ENCODE measurements at places on chromosomes 12 and 14. TPM values are rescaled to one million over a fixed set of nuclear protein-coding genes. Genes with fewer than 3 reads are reported as not detected.

The ETFBKMT gene
- 5.2 TPM for total RNA-seq

The TAS2R43 gene
- total RNA-seq = not detected

The CRIP1 gene
- total RNA-seq = 97.1 TPM

The GALNT4 gene
- total RNA-seq = 37.2 TPM

GRCh38 chr12:10722502-10722904 is 620 bp downstream of the YBX3 start:
- DNase-seq = peak; percentile 47

- no peak for DNase-seq
Measured at GRCh38 chr12:105946493-105946901, 192.3 kb downstream of the NUAK1 start.

DNA sequence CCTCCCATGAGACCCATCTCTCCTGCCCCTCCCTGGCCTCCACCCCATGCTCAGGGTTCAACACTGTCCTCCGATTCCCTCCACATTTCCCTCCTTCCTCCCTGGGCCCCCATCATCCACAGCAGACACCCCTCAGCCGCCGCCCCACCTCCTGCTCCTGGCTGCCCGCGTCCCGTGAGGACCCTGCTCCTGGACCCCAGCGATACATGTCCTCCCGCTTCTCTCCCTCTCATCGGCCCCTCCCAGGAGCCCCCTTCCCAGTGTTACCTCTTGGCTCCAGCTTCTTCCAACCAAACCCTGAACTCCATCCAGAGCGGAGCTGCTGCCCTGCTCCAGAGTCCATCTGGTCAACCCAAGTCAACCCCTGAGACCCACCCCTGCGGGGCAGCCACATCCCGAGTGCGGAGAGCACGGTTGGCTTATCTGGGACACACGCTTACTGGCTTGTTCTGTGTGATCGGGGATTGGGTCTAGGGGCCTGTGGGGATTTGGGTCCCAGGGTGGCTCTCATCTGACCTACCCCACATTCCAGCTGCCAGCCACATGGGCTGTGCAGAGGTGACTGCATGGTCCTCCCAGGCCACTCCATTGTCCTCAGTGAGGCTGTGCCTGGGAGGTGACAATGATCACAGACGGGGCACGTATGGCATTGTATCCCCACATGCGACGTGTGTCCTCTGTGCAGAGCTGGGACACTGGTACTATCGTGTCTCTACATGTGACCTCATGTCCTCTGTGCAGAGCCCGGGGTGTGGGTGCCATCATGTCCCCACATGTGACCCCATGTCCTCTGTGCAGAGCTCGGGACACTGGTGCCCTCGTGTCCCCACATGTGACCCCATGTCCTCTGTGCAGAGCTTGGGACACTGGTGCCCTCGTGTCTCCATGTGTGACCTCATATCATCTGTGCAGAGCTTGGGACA is 333.6 kb downstream of the ADGRD1 start:
- peak; percentile 9 for DNase-seq

GRCh38 chr14:100323942-100324307 is 786 bp downstream of the SLC25A47 start:
- DNase-seq = no peak

- DNase-seq = no peak
Measured at GRCh38 chr12:101470939-101471338, 4.2 kb upstream of the SPIC start.
